H9 (cell line): ENCODE measurements at places on chromosomes 3 and 15. TPM values are rescaled to one million over a fixed set of nuclear protein-coding genes. Genes with fewer than 3 reads are reported as not detected.

- no peak overlapping the region for H3K4me3 ChIP-seq
- H3K36me3 ChIP-seq = no peaks in the 10 kb centered on the region; the same call in 1 of the 2 replicates
- no peak overlapping the region for H3K27ac ChIP-seq
- no peaks in the 10 kb centered on the region; the same call in 1 of the 2 replicates for H3K27me3 ChIP-seq
- no peaks in the 10 kb centered on the region; the same call in 1 of the 2 replicates for H3K4me1 ChIP-seq
These were observed 1.6 kb upstream of the P3H2 start for GRCh38 chr3:190122198-190122771.

Gene SLC51B
- not detected in 2 replicates for total RNA-seq

GRCh38 chr15:69091654-69092053 lies 68.8 kb upstream of the GLCE start:
- H3K4me3 ChIP-seq = no peak overlapping the region; the same call in 2 of the 3 replicates
- no peak overlapping the region for H3K27ac ChIP-seq
- peaks cover 37% of the 10 kb centered on the region; the same call in 1 of the 2 replicates for H3K4me1 ChIP-seq
- no peak for DNase-seq

DNA sequence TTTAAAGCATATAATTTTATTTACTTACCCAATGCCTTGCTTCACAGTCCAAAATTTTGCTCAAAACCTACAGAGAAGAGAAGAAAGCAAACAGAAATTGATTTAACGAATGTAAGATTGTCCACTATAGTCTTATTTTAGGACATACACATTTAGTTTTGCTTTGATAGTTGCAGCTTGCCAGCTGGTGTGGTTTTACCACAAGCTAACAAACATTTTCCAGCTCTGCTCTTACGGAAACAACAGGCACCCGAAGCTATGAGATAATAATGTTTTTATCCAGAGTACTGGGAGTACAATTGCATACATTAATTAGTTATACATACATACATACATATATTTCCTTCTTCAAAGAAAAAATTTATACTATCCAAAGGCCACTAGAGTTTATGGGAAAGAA lies 10.4 kb downstream of the BCL6 start:
- H3K4me3 ChIP-seq = no peak overlapping the region
- H3K27me3 ChIP-seq = no peaks in the 10 kb centered on the region; the same call in 1 of the 2 replicates
- H3K27ac ChIP-seq = no peak overlapping the region
- H3K36me3 ChIP-seq = peaks cover 25% of the 10 kb centered on the region

Gene MESP2
- 0.28 TPM in 1 of 2 replicates, not detected in the other for total RNA-seq

Gene MUC4
- total RNA-seq = 0.70 and 1.2 TPM in 2 replicates

DNA sequence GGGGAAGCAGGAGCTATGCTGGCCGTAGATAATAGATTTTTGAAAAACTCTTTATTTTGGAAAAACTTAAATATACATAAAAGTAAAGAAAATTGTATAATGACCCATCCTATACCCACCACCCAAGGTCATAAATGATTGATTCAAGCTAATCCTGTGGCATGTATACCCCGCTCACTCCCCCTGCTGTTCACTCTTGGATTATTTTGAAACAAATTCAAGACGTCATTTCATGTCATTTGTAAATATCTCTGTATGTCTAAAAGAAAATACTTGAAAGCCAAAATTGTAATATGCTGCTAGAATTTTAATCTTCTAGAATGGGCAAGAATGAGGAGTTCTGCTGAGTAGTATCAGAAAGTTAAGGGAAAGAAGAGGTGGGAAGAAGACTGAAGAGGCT lies 241.7 kb downstream of the FEZF2 start:
- no peaks in the 10 kb centered on the region for H3K27me3 ChIP-seq
- H3K4me1 ChIP-seq = no peaks in the 10 kb centered on the region
- no peak overlapping the region for H3K4me3 ChIP-seq
- H3K27ac ChIP-seq = no peak overlapping the region
- H3K36me3 ChIP-seq = peaks cover 7% of the 10 kb centered on the region

GRCh38 chr3:128307029-128307633 lies 153.8 kb downstream of the EEFSEC start:
- no peaks in the 10 kb centered on the region for H3K4me1 ChIP-seq
- H3K27me3 ChIP-seq = no peaks in the 10 kb centered on the region
- H3K36me3 ChIP-seq = no peaks in the 10 kb centered on the region
- H3K4me3 ChIP-seq = no peak overlapping the region
- DNase-seq = peak; percentile 27

Gene CCR8
- 0.31 and 0.64 TPM in 2 replicates for total RNA-seq

Gene SLITRK3
- total RNA-seq = 0.48 and 0.50 TPM in 2 replicates
